ENCODE measurements at places on chromosomes 6 and 20.

- DNase-seq: peak; percentile 63
Observed at GRCh38 chr6:121055572-121056163, 278.6 kb downstream of the TBC1D32 start.

GRCh38 chr6:90645634-90646033 lies 58.8 kb upstream of the MAP3K7 start:
- DNase-seq: no peak

- no peak for DNase-seq
Observed at GRCh38 chr6:169558378-169558773, 143.5 kb downstream of the WDR27 start.

DNA sequence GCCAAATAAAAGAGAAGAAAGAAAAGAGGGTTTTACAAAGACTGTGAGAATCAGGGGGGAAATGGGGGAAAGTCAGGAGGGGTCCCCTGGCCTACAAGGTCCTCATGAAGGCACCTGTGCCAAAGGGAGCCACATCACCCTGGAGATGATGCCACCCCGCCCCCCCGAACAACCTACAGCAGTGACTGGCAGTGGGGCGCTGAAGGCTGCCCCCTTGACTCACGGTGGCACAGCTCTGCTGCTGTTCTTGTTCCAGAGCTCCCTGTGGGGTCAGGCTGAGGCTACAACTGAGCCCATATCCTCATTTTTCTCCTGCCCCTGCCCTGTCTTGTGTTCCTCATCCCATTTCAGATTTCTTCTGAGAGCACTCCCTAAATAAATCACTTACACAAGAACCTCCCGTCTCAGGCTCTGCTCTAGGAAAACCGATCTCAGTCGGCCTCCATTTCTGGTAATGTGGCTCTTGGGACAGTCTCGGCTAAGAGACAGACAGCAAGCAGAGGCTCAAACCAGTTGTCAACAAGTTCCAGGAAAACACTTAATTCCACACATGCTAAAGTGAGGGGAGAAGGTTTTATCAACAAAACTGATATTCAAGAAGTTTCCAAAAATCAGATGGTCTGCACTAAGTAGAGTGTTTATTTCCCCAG lies 105.7 kb downstream of the SNAP25 start:
- DNase-seq: no peak

GRCh38 chr20:51208162-51208561 lies 185.3 kb upstream of the KCNG1 start:
- no peak for DNase-seq

- DNase-seq: no peak
Observed at GRCh38 chr6:144515761-144516160, 230.6 kb downstream of the UTRN start.

GRCh38 chr6:11144393-11144851 lies 32.9 kb upstream of the ERVFRD-1 start:
- peak; percentile 59 for DNase-seq

DNA sequence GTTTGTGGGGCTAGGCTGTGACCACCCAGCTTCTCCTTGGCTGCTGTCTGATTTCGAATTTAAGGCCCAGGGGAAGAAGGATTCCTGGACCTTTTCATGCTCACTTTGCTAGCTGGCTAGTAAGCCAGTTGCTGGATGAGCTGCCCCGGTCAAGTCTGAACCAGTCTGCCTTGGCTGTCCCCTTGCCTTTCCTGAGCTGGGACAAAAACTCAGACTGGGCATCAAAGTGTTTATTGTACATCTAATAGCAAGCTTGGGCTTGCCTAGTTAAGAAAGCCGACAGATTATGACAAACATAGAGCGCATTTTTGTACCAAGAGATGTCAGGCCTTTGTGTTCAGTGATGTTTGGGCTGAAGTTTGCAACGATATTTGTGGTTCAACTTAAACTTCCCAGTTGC lies 750 bp upstream of the PAK5 start:
- no peak for DNase-seq

DNA sequence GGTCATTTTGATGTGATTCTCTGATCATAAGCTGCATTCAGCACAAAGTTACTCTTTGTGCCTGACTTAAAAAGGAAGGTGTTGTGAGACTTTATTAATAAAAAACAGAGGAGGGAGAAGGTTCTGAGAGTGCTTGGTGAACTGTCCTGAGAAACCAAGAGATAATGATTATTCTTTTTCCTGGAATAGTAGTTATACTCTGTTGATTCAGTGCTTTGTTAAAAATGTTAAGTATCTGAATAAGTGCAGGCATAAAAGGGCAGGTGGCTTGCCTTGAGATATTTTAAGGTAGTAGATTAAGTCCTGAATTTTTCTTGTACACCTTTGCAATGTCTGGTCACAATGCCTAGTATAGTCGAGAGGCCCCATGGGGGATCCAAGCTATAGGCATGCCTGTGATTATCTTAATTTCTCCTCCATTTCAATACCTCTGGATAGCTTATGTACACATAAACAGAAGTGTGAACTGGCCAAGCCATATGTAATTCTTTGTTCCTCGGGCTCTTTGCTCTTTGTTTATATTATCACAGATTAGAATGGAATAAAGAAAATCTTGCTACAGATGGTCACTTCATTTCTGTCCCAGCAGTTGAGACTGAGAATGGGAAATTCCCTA lies 50.0 kb downstream of the SOBP start:
- DNase-seq: no peak

Data from kidney capillary endothelial cell (primary cell).